ENCODE measurements at places on chromosomes 3 and 15. TPM values are rescaled to one million over a fixed set of nuclear protein-coding genes. Genes with fewer than 3 reads are reported as not detected.

The UCN2 gene
- 0.29 TPM for total RNA-seq

- peak; percentile 62 for DNase-seq
Measured at GRCh38 chr3:18080198-18080689, 337.8 kb upstream of the TBC1D5 start.

DNA sequence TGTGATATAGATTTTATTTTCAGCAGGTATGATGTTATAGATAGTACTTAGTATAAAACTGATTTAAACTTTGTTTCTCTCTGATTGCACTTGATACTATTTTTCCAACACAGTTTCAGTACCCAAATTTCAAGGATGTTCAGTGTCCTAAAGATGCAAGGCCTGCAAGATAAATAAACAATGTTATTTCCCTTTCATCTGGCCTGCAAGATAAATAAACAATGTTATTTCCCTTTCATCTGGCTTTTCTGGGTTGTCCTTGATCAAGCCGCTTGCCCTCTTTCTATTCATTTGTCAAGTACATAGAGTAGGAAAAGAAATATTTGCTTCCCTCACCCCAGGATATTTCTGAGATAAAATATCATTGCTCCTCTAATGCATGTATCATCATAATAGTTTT is 571.0 kb downstream of the FGF12 start:
- no peak for DNase-seq

DNA sequence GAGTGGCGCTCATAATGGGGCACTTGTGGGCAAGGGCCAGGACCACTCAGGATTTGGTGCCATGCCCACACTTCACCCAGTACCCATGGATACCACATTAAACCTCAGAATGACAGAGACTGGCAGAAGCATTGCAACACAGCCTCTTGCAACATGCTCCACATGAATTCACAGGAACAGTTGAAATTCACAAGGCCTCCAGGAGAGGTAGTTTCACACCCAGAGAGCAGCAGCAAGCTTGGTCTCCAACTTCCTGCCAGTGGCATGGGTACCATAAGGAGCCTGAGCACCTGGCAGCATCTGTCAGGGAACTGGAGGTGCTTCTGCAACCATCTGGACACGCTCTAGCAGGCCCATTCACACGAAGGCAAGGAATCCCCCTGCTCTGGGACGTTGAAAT is 101.0 kb downstream of the OSBPL10 start:
- DNase-seq: peak; percentile 39

- DNase-seq: no peak
Measured at GRCh38 chr3:61578667-61579367, 17.4 kb downstream of the PTPRG start.

The SLC6A6 gene
- total RNA-seq: 76.6 TPM

GRCh38 chr3:38560996-38561717 is 65.0 kb downstream of the EXOG start:
- no peak for DNase-seq

- DNase-seq: no peak
Measured at GRCh38 chr3:52779011-52779836, 1.8 kb downstream of the ITIH1 start.

The ITIH4 gene
- total RNA-seq: 3.5 TPM

DNA sequence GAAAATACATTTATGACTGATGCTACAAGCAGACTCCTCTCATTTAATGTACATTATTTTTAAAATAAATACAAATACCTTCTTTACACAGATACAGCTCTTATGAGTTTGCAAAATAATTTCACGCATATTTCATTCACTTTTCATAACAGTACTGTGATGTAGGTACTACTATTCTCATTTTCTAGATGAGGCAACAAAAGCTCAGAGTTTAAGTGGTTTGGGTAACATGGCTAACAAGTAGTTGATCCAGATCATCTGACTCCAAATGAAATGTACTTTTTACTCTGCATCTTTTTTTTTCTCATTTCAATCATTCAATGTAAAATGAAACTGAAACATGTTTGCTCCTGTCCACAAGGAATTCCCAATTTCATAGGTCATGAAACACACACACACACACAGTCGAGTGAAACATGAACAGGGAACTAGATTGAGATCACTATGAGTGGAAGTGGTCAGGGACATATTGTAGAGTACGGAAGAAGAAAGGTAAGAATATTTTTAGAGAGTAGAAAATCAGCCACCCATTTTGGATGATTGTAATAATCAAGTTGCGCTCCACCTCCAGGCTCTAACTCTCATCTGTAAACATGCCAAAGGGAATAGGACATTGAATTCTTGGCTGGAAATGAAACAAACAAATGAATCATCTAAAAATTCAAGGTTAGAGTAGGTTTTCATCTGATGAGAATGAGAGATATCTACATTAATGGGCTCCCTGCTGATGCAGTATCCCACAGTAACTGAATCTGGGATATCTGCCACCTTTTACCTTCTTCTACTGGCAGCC is 92.4 kb downstream of the CLDN1 start:
- DNase-seq: no peak

DNA sequence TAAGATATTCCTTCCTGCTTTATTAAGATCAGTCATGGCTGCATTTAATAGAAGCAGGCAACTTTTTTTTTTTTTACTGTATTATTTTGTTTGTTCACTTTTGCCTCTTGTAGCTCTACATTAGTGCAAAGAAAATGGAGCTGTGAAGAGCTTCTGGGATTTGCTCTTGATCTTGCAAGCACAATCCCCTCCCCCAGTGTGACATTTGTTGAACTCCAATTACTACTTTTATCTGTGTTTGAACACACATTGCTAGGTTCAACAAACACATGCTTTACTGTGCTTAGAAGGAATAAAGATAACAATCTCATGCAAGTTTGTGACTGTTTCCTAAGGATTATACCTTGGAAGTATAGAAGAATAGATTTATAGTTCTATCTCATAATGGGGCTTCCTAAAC is 648.8 kb downstream of the NLGN1 start:
- no peak for DNase-seq

The SPTBN5 gene
- total RNA-seq: 0.36 TPM

The SPINK8 gene
- not detected for total RNA-seq

DNA sequence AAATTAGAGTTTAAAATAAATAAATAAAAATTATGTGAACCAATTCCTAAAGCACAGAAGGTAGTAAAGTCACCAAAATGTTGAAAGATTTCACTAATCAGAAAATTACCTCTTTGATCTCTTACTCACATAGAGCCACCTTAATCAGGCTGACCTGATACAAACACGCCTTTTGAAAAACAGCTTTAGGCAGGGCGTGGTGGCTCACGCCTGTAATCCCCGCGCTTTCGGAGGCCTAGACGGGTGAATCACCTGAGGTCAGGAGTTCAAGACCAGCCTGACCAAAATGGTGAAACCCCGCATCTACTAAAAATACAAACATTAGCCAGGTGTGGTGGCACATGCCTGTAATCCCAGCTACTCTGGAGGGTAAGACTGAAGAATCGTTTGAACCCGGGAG is 1197.3 kb downstream of the ROBO1 start:
- no peak for DNase-seq

Measured in osteoblast (primary cell).